Activated naive CD4-positive, alpha-beta T cell treated with Interleukin-2 at 50 U/mL for 16 hours (primary cell): ENCODE measurements at places on chromosomes 3 and 15.

DNA sequence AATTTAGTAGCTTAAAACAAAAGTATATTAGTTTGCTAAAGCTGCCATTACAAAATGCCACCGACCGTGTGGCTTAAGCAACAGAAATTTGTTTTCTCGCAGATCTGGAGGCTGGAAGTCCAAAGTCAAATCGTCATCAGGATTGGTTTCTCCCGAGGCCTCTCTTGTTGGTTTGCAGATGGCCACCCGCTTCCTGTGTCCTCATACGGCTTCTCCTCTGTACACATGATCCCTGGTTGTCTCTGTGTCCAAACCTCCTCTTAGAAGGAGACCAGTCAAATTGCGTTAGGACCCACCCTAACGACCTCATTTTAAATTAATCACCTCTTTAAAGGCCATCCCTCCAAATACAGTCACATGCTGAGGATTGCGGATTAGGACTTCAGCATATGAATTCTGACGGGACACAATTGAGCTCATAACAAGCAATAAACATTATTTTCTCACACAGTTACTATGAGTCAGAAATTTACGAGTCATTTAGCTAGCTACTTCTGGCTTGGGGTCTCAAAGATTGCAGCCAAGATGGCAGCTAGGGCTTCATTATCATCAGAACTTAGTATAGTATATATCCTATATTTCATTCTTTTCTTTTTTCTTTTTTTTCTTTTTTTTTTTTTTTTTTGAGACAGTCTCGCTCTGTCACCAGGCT lies 58.4 kb downstream of the RPL39L start:
- DNase-seq = no peak

DNA sequence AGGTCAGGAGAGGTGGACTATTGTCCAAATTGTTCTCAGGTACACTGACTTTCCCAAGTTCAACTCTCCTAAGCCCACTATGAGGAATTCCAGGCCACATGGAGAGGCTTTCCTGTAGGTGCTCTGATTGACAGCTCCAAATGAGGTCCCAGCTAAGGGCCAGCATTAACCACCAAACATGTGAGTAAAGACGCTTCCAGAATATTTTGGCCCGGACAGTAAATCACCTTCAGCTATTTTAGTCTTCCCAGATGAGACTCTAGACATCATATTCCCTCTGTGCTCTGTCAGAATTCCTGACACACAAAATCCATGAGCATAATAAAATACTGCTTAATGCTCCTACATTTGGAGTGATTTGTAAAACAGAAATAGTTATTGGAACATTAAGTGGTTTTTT lies 135.5 kb downstream of the TGFBR2 start:
- no peak for DNase-seq

- DNase-seq = no peak
Measured at GRCh38 chr3:157271283-157271882, 111.4 kb upstream of the CCNL1 start.

- no peak for DNase-seq
Measured at GRCh38 chr15:70379938-70380883, 282.5 kb upstream of the TLE3 start.

DNA sequence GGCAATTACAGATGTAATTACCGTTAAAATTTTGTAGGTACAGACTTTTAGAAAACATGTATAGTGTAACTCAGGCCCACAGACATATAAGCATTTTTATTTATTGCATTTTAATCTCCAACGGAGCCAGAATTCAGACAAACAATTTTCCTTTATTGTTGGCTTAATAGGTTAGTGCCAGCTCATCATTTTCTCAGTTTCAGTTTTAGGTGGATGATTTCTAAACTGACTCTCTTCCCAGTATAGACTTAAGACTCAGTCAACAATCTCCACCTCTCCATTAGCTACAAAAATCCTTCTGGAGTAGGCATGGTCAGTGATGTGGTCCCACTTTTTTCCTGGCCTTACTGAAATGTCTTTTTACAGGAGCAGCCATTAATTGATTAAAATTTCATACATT lies 994.6 kb downstream of the TBL1XR1 start:
- no peak for DNase-seq

- no peak for DNase-seq
Measured at GRCh38 chr3:132255041-132255745, 62.0 kb upstream of the ACP3 start.

- DNase-seq = no peak
Measured at GRCh38 chr15:71136159-71136783, 21.0 kb downstream of the THSD4 start.

DNA sequence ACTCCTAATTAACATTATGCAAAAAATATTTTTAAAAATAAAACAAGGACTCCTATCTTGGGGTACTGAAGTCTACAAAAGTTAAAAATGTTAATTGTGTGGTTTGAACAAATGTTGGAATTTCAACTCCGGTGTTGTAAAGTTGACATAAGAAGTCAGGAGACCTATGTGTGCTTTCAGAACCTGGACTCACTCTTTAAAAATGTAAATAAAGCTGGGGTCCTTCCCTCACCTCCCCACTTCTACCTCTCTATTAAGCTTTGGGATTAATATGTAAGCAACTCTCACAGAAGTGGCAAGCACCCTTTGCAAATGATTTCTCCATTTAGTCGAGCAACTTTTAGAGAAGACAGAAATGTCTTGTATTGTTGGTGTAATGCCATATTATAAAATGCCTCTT lies 11.9 kb downstream of the MEIS2 start:
- DNase-seq = no peak

DNA sequence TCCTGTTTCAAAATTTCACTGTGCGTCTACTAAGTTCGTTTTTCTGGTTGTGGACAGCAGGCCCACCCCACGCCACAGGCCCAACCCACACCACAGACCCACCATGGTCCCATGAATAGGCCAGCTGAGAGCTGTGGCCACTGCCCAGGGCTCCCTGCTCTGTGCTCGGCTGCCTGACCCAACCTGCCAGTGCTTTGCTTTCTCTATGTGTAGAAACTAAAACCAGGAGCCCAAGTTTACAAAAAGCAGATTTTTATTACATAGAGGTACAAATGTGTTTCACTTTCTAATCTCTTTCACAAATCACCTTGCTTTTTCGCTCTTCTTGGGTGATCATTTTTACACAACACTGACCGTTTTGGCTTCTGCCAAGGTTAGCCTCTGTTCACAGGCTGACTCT lies 69.1 kb downstream of the HERC2 start:
- no peak for DNase-seq

GRCh38 chr3:182226995-182227394 lies 515.3 kb downstream of the SOX2 start:
- DNase-seq = no peak

GRCh38 chr3:36905545-36905944 lies 39.3 kb downstream of the TRANK1 start:
- DNase-seq = no peak

- peak; percentile 53 for DNase-seq
Measured at GRCh38 chr3:192831111-192831644, 86.5 kb downstream of the MB21D2 start.

GRCh38 chr3:132253262-132253878 lies 63.8 kb upstream of the ACP3 start:
- no peak for DNase-seq

DNA sequence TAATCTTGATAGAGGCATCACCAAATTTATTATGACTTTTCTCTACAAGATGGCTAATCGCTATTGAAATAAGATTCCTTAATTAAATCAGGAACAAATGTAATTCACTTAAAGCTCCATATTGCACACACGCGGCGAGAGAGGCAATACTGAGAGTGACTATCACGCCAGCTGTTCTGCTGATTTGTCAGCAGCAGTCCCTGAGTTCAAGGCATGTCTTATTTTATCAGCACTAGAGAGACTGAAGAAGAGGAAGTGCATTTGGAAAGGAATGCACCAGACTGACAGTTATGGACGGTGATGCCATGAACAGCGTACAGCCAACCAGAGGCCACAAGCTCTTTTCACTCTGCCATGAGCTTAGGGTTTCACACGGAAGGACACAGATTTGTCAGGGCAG lies 83.6 kb upstream of the SLCO3A1 start:
- no peak for DNase-seq
